ENCODE measurements at places on chromosomes 2 and 18.
A peak's percentile ranks its signal among the peaks of the same experiment; 100 is the strongest.

DNA sequence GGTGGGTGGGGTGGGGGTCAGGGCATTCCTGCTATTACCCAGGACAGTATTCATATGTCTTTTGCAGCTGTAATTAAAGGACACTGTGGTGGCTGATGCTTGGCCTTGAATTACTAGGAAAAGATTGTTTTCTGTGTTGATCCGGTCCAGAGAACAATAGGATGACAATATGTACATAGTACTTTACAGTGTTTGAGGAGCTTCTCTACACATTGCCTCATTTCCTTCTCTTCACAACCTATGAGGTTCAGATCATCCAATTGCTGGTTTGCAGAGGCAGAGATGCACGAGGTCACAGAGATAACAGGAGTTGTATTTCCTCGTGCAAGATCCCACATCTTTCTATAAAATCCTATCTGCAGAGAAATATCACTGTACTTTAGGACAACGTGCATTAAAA is 119.5 kb downstream of the LIPG start:
- DNase-seq, result no peak

DNA sequence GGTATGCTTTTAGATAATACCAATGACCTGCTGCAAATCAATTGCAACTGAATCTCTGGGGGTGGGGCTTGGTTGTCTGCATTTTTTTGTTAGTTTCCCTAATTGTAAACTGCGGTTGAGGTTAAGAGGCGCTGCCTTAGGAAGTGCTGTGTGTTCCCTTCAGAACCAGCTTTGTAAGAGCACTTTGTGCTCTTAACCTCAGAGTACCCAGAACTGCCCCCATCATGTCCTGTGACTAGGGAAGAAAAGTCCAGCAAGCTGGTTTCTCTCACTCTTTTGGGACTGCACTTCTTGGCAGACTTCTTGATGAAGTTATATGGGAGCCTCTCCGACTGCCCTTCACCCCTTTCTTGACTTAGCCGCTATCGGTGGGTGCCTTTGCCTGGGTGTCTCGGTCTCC is 245.5 kb upstream of the CXCR4 start:
- DNase-seq, result no peak

DNA sequence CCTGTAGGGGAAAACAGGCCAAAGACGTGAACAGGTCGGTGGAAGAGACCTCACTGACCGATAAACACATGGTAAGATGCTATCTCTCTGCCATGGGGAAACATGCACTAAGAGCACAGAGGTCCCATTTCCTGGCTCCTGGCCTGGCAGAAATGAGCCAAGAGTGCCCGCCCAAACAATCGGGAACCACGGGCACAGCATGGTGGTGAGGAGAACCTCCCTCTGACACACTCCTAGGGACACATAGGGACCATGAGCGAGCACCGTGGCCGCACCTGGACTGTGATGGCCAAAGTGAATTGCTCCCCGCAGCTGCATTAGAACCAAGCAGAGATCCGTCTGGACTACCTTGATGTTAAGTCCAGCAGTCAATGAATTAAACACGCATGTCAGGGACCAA is 11.1 kb downstream of the HS6ST1 start:
- no peak for DNase-seq

DNA sequence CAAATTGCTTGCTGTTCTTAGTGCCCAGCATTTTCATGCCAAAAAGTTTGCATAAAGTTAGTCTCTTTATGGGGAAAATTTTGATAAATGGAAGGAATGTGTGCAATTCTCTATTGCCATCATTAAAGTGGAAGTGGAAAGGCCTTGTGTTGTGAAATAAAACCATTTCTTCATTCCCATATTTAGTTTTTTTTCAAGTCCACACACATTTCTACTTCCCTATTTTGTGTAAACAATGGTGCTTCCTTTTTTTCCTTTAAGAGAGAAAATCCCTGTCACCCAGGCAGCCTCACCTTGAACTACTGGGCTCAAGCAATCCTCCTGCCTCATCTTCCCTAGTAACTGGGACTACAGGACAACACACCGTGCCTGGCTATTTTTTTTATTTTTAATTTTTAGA is 42.3 kb upstream of the NCOA1 start:
- no peak for DNase-seq

- DNase-seq, result no peak
Measured at GRCh38 chr2:160355080-160355479, 138.5 kb downstream of the RBMS1 start.

DNA sequence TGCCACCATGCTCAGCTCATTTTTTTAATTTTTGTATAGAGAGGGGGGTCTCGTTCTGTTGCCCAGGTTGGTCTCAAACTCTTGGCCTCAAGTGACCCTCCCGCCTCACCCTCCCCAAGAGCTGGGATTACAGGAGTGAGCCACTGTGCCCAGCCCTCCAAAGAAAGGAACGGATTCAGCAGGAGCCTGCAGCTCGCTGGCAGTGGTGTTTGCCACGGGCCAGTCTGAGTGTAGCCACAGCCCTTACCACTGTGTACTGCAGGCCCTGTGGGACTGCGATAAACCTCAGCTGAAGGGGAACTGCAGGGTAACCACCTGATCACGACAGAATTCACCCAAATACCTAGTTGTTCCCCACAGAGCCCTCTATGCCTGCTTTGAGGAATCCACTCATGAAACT is 6.8 kb downstream of the COPS9 start:
- no peak for DNase-seq

GRCh38 chr2:189014449-189015138 is 40.4 kb downstream of the COL3A1 start:
- no peak for DNase-seq

DNA sequence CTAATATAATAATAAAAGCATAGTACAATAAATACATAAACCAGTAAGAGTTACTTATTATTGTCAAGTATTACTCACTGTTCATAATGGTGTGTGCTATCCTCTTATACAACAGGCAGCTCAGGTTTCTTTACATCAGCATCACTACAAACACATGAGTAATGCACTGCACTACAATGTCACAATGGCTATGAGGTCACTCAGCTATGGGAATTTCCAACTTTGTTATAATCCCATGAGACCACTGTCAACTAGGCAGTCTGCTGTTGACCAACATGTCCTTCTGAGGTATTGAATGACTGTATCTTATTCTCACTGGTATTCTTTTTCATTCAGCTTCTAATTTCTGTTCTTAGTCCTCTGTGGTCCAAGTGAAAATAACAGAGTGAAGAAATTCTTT is 250.4 kb upstream of the DSEL start:
- DNase-seq, result peak; percentile 80

GRCh38 chr18:70688286-70688685 is 399.4 kb downstream of the SOCS6 start:
- DNase-seq, result no peak

DNA sequence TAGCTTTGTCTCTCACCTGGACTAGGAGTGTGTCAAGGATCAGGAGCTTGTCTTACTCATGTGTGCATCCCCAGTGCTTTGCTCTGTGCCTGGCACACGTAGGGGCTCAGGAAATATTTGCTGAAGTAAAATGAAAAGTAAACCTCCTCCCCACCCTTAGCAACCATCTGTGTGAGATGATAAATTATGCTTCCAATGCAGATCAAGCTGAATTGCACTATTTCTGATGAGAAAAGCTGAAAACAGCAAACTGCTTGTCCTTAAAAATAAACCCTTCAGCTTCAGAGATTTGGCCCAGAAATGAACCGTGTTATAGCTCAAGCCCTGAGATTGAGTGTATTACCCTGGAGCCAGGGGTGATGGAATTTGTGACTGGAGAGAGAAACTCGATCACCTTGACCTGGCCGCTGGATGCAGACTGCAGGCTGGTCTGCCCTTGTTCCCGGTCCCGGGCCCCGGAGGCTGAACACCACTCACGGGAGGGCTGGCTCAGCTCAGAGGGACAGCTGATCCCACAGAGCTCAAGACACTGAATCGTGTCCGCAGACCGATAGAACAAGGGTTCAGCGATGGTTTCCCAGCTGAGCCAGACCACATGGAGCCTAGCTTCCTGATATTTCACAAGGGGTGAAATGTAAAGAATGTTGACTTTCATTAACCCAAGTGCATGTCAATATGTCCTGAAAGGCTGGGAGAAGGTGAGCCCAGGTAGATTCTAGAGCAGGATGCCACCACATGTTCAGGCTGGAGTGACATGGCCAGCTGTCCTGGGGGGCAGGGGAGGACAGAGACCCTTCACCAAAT is 50.5 kb downstream of the DDX1 start:
- DNase-seq, result no peak

- no peak for DNase-seq
Measured at GRCh38 chr2:102042196-102043081, 50.7 kb downstream of the IL1R2 start.

GRCh38 chr2:223989856-223990232 is 32.6 kb downstream of the MRPL44 start:
- DNase-seq, result no peak

DNA sequence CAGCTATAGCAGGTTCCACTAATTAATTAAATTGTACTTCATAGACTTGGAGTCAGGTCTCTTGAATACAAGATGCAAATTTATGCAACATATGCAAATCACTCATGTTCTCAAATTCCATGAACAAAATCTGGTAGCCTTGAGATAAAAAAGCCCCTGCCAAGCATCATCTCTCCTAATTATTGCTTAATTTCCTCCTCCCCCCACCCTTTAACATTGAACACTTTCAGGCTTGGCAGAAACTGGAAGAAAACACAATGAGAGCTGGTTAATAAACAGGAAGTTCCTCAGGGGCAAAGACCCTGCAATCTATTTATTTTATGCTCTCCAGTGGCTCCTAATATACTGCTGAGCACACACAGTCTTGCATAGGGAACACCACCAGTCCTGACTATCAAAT is 35.6 kb upstream of the ACVR1 start:
- no peak for DNase-seq

GRCh38 chr18:49733321-49733720 is 80.0 kb downstream of the ACAA2 start:
- no peak for DNase-seq

DNA sequence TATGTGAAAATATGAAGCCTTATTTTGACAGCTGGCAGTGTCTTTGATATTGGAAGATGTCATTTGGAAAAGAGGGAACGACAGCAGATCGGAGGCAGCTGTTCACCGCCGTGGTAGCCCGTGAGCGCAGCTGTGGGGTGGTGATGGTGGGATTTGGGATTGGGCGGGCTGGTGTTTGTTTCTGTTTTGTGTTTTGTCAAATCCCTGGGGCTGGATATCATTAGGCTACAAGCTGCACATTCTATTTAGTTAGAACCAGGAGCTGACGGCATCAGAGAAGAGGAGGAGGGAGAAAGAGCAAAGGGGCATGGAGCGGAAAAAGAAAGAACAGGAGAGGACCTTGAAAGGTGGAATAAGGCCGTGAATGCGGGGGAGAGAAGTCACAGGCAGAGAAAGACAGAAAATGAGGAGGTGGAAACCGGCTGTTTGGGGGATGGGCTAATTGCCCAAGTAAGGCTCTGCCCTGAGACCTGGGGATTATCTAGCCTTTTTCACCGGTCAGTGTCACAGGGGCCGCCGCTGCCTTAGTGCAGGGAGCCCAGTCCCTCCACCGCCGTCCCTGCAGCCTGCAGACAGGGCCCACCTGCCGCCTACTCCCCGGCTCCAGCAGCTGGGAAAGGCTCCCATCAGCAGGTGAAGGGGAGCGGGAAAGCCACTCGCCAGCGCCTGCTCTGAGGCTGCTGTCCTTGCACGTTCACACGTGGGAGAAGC is 88.0 kb downstream of the ZCCHC2 start:
- DNase-seq, result no peak

GRCh38 chr18:38792731-38793130 is 1227.1 kb upstream of the CELF4 start:
- DNase-seq, result no peak

DNA sequence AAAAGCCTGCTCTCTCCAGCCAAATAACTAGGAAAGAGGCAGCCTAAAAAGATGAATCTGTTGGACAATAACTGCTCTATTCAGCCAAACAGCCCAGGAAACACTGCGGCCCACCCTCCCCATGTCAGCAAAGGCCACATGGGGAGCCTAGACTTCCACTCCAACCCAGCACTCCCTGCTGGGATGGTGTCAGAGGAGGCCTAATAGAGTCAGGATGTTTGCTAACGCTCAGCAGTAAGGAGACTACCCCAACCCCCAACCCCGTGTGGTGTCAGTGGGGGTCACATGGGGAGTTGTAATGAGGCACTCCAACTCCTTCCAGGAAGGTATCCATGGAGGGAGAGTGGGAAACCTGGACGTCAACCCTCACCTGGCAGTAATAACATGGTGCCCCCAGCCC is 41.6 kb downstream of the ZBTB7C start:
- no peak for DNase-seq

DNA sequence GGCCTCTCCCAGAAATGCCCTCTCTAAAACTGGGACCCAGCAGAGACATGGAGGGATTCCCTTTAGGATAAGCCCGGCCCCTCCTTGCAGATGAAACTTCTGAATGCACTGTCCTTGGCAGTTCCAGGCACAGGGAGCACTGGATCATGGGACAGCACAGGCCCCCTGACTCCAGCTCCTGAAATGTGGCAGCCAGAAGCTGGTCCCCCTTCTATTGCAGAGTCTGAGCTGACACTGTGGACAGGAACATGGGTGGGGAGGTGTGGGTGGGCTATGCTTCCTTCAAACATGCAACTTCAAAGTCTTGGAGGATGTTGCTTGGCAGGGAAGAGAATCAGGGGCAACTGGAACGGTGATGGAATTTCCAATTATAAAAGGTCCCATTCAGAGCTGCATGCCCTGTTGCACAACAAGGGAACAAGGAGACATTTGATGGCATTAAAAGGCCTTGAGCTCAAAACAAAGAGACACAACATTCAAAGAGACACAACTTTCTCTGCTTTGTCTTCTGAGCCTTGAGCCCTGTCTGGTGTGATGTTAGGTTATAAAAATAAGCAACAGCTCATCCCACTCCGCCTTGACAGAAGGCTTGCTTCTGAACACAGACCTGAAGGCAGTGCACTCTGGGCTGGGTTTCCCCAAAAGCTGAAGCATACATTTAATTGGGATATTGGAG is 239.0 kb downstream of the OSR1 start:
- no peak for DNase-seq

GRCh38 chr2:11140492-11140891 is 14.8 kb upstream of the SLC66A3 start:
- DNase-seq, result no peak

- no peak for DNase-seq
Measured at GRCh38 chr2:157625296-157625695, 3.4 kb downstream of the ACVR1C start.

DNA sequence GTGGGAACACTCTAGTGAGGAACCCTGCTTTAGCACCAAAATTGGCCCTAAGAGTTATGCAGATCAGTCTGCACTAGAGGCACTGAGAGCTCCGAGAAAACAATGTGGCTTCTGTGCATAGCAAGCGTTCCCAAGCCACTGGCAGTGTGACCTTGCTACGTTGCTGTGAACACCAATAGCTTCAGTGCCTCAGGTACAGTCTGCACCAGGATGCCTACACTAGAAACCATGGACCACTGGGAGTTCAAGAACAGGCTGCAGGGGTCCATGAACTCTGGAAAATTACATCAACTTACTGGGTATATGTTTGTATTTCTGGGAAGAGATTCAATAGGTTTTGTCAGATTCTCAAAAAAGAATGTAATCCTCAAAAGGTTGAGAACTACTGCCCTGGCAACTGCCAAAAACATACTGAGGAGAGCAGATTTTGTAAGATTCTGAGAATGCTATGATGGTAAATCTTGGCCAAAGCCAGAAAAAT is 18.3 kb upstream of the SP3 start:
- DNase-seq, result no peak
